ENCODE measurements at places on chromosomes 6 and 20.

DNA sequence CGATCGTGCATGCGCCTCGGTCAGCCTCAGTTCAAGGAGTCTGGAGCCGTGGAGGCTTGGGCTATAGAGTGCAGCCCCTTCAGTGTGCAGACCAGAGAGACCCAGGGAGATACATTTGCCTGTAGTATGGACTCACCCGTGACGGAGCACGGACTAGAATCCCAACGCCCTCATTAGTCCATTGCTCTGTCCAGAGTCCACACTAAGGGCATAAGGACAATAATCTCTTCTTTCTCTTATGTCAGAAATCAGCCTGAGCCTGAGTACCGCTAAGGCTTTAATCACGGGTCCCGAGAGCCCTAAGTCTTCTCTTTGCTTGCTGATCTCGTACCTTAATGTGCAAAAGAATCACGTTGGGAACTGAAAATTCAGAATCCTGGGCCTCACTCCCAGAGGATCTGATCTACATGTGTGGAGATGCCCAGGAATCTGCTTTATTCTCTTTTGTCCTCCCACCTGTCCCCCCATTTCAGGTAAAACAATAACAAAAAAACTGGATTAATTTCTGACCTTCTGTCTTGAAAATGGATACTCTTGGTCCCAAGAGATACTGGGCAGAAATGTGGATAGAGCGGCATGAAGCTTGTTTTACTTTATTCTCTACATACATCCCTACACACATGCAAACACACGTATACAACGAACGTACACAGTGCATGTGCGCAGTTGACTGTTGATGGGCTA lies 671 bp downstream of the BPHL start:
- no peak for DNase-seq

- DNase-seq, result no peak
Measured at GRCh38 chr6:130293800-130294199, 71.0 kb upstream of the SAMD3 start.

DNA sequence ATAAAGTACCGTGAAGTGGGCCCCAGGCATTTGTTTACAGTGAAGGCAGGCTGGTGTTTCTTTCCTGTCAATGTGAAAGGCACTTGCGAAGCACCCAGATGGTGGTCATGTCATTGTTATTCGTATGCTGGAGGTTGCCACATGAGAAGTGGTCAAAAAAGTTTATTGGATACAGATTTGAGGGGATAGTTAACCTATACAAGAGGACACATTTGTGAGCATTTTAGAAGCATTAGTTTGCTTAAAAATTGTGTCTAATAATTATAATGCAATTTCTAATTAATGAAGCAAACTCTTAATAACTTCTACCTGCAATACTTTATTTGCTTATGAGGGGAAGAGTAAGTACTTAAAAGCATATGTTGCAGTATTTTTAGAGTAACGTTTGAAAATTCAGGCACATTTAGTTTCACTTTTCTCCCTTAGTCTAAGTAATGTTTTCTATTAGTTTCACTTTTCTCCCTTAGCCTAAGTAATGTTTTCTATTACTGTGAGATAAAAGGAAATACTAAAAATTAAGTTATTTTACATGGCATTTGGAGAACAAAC lies 120.7 kb upstream of the CLDN20 start:
- DNase-seq, result no peak

- no peak for DNase-seq
Measured at GRCh38 chr6:69948479-69949114, 82.2 kb downstream of the COL19A1 start.

- no peak for DNase-seq
Measured at GRCh38 chr6:85797993-85798392, 155.3 kb upstream of the SYNCRIP start.

Measured in activated CD8-positive, alpha-beta memory T cell treated with anti-CD3 and anti-CD28 coated beads for 1 hour (primary cell).